CD4-positive, alpha-beta T cell (primary cell): ENCODE measurements at places on chromosomes 2 and 18. TPM values are rescaled to one million over a fixed set of nuclear protein-coding genes. Genes with fewer than 3 reads are reported as not detected.

MROH2A gene
- total RNA-seq: not detected

GRCh38 chr2:43110442-43110871, 115.9 kb downstream of the ZFP36L2 start:
- no peak overlapping the region for H3K4me3 ChIP-seq
- H3K36me3 ChIP-seq: no peaks in the 10 kb centered on the region
- H3K27me3 ChIP-seq: no peaks in the 10 kb centered on the region
- no peak for DNase-seq

GRCh38 chr2:222336442-222336841, 37.6 kb upstream of the PAX3 start:
- H3K36me3 ChIP-seq: no peaks in the 10 kb centered on the region
- no peak overlapping the region for H3K27ac ChIP-seq
- no peak overlapping the region for H3K4me3 ChIP-seq
- DNase-seq: no peak
- no peaks in the 10 kb centered on the region for H3K4me1 ChIP-seq

SNTG2 gene
- total RNA-seq: 1.1 TPM

GRCh38 chr18:35284841-35285240, 5.2 kb downstream of the ZSCAN30 start:
- H3K36me3 ChIP-seq: peaks cover 13% of the 10 kb centered on the region
- H3K27ac ChIP-seq: no peak overlapping the region
- H3K4me1 ChIP-seq: peaks cover 11% of the 10 kb centered on the region
- no peak overlapping the region for H3K4me3 ChIP-seq
- H3K27me3 ChIP-seq: no peaks in the 10 kb centered on the region

DNA sequence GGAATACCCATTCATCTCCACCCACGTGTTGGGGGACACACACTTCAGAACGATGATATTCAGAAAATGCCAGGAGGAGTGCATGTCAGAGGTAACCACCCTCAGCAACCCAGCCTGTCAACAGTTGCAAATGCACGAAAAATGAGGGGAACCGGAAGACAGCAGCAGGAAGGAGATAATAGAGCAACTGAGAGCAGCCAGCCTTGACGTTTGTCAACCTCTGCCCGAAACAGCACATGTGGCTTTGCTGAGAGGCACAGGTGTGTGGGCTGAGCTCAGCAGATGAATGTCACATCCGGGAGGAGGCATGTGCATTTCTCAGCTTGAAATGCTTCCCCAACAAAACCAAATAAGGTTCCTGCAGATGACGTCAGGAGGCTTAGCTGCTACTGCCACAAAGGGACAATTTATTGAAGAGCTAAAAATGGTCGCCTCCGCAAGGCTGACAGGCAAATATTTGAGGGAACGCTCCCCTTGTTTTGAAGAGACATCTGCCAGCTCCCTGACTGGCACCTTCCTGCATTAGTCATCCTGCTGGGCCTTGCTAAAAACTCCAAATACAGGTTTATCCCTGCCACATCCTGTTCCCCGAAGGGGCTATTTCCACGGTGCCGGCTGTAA, 419.0 kb downstream of the NBAS start:
- H3K4me3 ChIP-seq: no peak overlapping the region
- peaks cover 9% of the 10 kb centered on the region for H3K4me1 ChIP-seq
- no peaks in the 10 kb centered on the region for H3K36me3 ChIP-seq
- H3K27ac ChIP-seq: peak overlapping the region; percentile 32
- H3K27me3 ChIP-seq: no peaks in the 10 kb centered on the region

TMEM198 gene
- total RNA-seq: 0.47 TPM

FZD7 gene
- total RNA-seq: 0.17 TPM

GRCh38 chr2:30331869-30332268, 100.5 kb downstream of the LBH start:
- H3K27me3 ChIP-seq: no peaks in the 10 kb centered on the region
- no peak for DNase-seq
- no peaks in the 10 kb centered on the region for H3K36me3 ChIP-seq
- no peak overlapping the region for H3K4me3 ChIP-seq

DNA sequence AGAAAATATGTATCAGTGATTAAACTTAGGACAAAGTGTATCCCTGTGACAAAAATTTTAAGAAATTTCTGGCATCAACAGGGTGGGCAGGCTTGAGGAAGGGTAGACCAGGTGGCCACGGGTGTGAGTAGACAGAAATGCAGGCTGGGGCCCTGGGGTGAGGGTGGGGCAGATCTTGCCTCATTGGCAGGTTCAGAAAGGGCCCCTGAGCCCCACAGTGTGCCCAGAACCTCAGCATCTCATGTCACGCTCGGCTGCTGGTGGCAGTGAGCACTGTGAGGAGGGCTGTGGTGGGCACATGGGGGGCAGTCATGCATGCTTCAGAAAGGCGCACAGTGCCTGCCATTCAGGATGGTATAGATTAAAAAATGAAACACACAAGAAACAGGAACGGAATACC, 7.6 kb upstream of the ASB18 start:
- no peak overlapping the region for H3K27ac ChIP-seq
- H3K27me3 ChIP-seq: peaks cover 7% of the 10 kb centered on the region
- H3K4me3 ChIP-seq: no peak overlapping the region
- no peak for DNase-seq

DNA sequence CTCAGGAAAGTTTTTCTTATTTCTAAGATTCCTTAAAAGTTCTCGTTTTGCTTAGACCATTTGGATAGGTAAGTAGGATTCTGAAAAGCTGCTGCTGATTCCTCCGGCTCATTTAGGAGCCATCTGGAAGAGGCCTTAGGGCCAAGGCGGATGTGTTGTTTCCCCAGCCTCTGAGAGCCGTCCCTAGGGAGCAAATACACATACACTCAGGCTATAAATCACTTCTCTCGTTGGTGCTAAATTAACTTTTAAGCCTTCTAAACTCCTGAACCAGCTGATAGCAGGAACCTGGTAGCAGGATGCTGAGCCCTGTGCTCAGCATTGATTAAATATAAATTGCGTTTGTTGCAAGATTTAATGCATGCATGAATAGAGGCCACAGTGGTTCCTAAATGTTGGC, 109.8 kb downstream of the ADCYAP1 start:
- no peaks in the 10 kb centered on the region for H3K27me3 ChIP-seq
- H3K36me3 ChIP-seq: no peaks in the 10 kb centered on the region
- H3K4me3 ChIP-seq: no peak overlapping the region
- DNase-seq: no peak

IL36B gene
- not detected for total RNA-seq

SCN3A gene
- total RNA-seq: not detected

- no peak for DNase-seq
- no peaks in the 10 kb centered on the region for H3K4me1 ChIP-seq
- no peaks in the 10 kb centered on the region for H3K27me3 ChIP-seq
- no peak overlapping the region for H3K27ac ChIP-seq
- H3K4me3 ChIP-seq: no peak overlapping the region
- peaks cover 4% of the 10 kb centered on the region for H3K36me3 ChIP-seq
Observed at GRCh38 chr2:241286348-241287090, 29.0 kb downstream of the HDLBP start.

CLEC4F gene
- not detected for total RNA-seq

INPP5D gene
- 141 TPM for total RNA-seq

GRCh38 chr2:100703213-100703612, 116.7 kb upstream of the NPAS2 start:
- DNase-seq: no peak
- H3K36me3 ChIP-seq: no peaks in the 10 kb centered on the region
- H3K27ac ChIP-seq: no peak overlapping the region
- no peaks in the 10 kb centered on the region for H3K27me3 ChIP-seq

DNA sequence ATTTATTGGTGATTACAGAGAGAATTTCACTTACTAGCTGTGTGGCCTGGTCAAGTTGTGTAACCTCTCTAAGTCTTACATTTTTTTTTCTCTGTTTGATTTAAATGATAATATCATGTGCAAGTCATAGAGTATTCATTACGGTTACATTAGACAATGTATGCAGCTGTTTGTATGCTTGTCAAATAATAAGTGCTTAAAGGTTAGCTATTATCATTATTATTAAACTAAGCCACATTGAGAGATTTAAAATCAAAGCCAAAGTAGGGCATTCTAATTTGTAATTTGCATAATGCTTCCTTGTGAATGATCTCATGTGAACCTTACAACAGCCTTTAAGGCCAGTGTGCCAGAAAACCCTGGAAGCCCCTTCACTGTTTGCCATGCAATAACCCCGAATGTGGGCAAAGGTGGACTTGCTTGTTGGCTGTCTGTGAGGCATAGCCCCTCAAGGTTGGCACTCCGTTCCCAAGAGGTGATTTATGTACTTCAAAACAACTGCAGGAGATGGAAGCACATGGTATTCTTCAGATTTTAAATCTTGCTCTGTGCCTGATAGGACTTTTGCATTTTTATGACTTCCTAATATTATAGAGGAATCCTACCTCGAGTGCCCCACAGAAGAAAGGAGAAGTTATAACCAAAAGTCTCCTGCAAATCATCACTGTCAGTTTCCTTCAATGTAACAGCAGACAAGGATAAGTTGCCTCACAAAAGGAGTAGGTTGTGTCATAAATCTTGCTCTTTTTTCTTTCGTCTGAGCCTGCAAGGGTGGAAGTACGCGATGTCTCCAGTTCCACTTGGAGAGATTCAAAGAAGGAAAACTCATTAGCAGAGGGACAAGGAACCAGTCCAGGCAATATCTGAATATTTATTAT, 272.0 kb downstream of the TGIF1 start:
- H3K27ac ChIP-seq: no peak overlapping the region
- H3K27me3 ChIP-seq: no peaks in the 10 kb centered on the region
- H3K4me3 ChIP-seq: no peak overlapping the region
- H3K36me3 ChIP-seq: no peaks in the 10 kb centered on the region
- DNase-seq: no peak

DNA sequence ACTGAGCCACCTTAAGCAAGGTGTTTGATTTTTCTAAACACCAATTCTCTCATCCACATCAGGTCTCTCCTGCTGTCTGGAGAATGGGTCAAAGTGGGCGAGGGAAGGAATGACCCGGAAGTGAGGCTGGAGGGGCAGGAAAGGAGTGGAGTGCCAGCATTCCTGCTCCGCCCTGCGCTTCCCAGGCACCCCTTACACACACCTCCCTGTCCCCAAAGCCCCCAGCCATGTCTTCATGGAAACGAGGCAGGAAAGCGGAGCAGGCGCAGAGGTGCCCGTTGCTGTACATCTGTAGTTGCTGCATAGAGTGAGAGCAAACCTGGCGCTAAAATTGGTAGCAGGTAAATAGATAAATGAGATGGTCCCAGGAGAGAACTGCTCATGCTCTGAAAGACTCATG, 27.2 kb upstream of the NT5DC4 start:
- no peaks in the 10 kb centered on the region for H3K27me3 ChIP-seq
- no peak overlapping the region for H3K4me3 ChIP-seq
- peaks cover 31% of the 10 kb centered on the region for H3K4me1 ChIP-seq

- no peak overlapping the region for H3K4me3 ChIP-seq
- no peaks in the 10 kb centered on the region for H3K36me3 ChIP-seq
- no peak for DNase-seq
- H3K27ac ChIP-seq: no peak overlapping the region
- no peaks in the 10 kb centered on the region for H3K4me1 ChIP-seq
Observed at GRCh38 chr2:172050479-172051125, 34.7 kb upstream of the DLX1 start.

LYG2 gene
- total RNA-seq: not detected

TXNDC2 gene
- not detected for total RNA-seq

INO80B gene
- total RNA-seq: 41.3 TPM

DNA sequence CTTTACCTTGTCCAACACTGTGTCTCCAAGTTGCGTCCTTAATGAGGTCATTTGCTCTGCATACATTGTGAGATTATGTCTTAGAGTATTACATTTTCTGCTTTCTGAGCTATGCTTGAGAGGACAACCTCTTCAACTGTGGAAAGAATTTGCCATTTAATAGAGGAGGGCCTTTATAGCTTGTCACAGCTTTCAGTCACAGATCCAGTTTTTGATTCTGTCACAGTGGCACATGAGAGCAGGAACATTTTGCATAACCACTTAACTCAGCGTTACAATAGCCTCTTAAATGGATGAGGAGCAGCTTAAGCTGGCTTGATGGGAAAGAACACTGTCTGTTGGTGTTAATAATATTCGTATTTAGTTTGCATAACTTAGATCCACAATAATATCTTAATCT, 63.0 kb downstream of the RHBDD1 start:
- no peak overlapping the region for H3K27ac ChIP-seq
- no peaks in the 10 kb centered on the region for H3K4me1 ChIP-seq
- no peaks in the 10 kb centered on the region for H3K27me3 ChIP-seq
- H3K4me3 ChIP-seq: no peak overlapping the region
- peaks cover 8% of the 10 kb centered on the region for H3K36me3 ChIP-seq
- no peak for DNase-seq

DNA sequence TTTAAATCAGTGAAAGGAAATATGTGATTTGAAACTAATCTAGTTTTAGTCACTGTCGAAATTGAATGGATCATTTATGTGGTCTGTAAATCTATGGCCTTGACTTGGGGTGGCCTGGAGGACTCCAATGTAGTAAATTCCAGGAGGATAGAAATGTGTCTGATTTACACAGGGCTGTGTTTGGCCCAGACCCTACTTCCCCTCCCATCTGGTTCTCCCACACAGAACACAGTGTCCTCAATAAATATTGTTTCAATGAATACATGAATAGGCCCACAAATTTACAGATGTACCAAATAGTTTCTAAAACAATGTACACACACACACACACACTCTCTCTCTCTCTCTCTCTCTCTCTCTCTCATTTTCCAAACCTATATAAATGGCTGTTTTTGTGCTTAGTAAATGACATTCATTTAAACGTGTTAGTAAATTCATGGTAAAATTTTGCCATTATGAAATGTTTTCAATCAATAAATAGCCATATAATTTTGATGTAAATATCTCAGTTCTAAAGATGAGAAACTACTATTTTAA, 1.9 kb downstream of the CCDC68 start:
- H3K36me3 ChIP-seq: no peaks in the 10 kb centered on the region
- H3K27me3 ChIP-seq: peaks cover 12% of the 10 kb centered on the region
- H3K4me1 ChIP-seq: no peaks in the 10 kb centered on the region
- DNase-seq: no peak

SLC9A4 gene
- not detected for total RNA-seq

DNA sequence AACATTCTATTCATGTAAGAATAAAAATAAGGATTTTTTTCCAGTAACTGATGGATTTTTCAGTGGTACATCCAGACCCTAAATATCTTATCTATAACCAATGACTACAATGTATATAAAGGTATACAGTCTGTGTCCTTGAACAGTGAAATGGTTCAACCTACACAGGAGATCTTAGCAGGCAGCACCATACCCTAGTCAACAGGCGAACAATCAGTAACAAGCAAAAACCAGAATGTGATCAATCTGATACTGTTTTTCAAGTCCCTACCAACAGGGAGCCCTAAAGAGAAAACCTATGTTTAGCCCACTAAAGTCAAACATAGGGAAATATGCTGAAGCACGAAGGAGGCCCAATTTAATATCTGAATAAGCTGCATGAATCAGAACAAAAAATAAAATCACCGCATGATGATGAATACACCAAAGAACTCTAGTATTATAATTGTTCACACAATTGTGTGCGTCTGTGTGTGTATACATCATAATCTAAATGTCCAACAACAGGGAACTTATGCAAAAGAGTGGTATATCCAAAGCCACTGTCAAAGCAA, 26.0 kb downstream of the PTPN2 start:
- H3K36me3 ChIP-seq: peaks cover 4% of the 10 kb centered on the region
- H3K27me3 ChIP-seq: no peaks in the 10 kb centered on the region
- no peak overlapping the region for H3K4me3 ChIP-seq
- H3K4me1 ChIP-seq: peaks cover 9% of the 10 kb centered on the region
- H3K27ac ChIP-seq: no peak overlapping the region

NEURL3 gene
- total RNA-seq: not detected

ACSL3 gene
- total RNA-seq: 66.6 TPM

KHK gene
- 4.7 TPM for total RNA-seq
